ENCODE measurements at places on chromosomes 13 and 19.

DNA sequence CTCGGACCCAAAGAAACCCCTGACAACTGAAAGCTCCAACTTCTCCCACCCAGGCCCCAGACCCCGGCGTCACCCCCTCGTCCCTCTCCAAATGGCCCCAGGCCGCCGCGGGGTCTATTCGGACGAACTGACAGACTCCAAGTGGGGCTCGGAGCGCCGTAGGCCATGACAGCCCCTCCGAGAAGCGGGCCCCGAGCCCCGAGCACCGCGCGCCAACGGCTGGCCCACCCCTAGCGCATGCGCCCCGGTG lies 360 bp downstream of the DDX39A start:
- no peak for DNase-seq

GRCh38 chr19:43651758-43652545 lies 12.3 kb upstream of the CADM4 start:
- DNase-seq: no peak

GRCh38 chr19:3614858-3615505 lies 8.3 kb upstream of the TBXA2R start:
- DNase-seq: no peak

GRCh38 chr13:26660185-26660584 lies 100.4 kb downstream of the GPR12 start:
- no peak for DNase-seq

- DNase-seq: no peak
Observed at GRCh38 chr13:26759907-26760831, at the start of gene GPR12. Gene GPR12 (minus strand): TSS chr13:26760786. CDS start chr13:26759827, 959 bp downstream.

DNA sequence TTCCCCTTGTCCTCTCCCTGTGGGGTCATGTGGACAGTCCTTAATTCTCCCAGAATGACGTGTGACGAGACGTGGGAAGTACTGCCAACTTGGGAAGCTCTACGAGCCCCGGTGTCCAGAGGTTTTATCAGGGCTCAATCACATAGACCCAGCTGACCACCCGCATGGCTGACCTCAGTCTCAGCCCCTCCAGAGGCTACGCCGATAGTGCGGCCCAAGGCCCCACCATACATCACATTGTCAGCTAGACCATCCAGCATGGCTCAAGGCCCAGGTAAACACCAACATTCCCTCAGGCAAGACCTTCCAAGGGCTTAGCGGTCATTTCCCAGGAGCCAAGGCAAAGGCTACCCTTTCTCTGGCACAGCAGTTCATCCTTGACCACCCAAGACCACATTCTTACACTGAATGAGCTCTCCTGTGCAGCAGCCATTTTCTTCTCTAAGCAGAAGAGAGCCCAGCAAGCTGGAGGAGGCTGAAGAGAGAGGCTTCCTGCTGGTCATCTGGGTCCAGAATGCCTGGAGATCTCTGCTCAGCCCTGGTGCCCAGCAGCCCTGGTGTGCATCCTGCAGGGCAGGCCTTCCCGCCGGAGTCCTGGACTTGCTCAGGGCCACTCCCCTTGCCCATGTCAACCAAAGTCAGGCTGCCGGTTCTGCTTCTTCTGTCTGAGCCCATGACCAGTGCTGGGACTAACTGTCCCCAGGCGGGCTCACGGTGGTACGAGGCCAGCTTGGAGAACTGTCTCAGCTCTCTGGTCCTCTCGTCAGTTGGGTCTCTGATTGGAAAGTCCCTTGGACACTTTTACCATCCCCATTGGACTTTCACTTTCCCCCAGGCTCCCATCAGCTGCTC lies 7.9 kb upstream of the F10 start:
- DNase-seq: no peak

GRCh38 chr13:51998723-51999509 lies 12.3 kb downstream of the ATP7B start:
- no peak for DNase-seq

DNA sequence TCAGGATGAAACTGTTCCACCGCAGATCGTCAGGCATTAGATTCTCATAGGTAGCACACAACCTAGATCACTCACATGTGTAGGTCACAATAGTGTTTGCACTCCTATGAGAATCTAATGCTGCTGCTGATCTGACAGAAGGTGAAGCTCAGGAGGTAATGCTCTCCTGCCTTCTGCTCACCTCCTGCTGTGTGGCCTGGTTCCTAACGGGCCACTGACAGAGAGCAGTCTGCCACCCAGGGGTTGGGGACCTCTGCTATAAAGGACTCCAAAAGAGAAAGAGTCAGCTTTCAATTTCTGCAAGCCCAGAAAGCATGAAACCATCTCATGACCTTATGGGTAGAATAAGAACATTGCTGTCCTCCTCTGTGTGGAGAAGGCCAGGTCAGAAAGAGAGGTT lies 43.5 kb upstream of the PCCA start:
- DNase-seq: no peak

GRCh38 chr19:13831537-13832467 lies 36.6 kb downstream of the ZSWIM4 start:
- no peak for DNase-seq

- no peak for DNase-seq
Observed at GRCh38 chr13:112058519-112058873, 8.5 kb upstream of the SOX1 start.

DNA sequence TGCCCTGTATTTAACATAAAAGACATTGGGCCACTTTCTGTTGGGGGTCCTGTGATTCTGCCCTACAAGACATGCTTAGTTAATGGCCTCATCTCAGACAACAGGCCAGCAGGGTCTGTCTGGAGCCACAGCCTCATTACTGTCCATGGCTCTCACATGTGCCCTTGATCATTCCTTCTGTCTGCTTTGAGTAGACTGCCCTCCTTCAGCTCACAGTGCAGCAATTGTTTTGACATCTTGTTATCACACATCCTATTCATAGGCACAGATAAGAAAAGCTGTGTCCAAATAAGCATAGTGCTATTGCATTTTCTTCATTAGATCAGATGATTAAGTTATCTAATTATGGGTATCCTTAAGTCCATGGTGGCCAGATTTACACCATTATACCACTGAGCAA lies 127.9 kb downstream of the KCTD12 start:
- DNase-seq: no peak

Data from T follicular helper cell (primary cell).